Stimulated activated CD4-positive, alpha-beta T cell treated with anti-CD3 and anti-CD28 coated beads, TNF-alpha, amount 100 ng/mL, for 48 hours (primary cell): ENCODE measurements at places on chromosomes 1 and 21.

GRCh38 chr1:79726321-79726720, 719.8 kb upstream of the ADGRL4 start:
- no peak for DNase-seq

- DNase-seq = no peak
These were observed 183.9 kb upstream of the NFIA start for GRCh38 chr1:60898413-60898812.

DNA sequence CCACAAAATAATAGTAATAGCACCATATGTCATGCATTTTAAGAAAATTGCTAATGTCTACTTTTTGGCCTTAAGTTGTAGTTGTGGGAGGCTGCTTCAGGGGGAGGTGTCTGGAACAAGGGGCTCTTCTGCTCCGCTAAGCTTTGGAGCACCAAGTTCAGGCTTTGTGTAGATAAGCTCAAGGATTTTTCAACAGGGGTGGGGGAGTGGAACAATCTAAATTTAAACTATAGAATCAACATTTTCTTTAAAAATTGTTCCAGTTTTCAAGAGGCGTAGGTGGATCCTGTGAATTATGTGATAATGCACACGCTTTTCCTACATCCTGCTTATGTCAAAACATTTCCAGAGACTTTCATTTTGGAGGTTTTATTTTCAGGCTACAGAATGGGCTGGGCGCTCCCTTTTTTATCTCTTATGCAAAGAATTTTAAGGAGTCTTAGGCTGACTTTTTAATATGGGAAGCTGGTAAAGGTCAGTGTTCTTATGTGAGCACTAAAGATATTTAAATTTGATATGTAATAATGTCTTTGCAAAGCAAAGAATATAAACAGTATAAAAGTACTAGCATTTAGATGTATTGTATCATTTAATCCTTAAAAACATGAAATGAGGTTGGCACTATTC, 9.9 kb downstream of the ATP1A1 start:
- no peak for DNase-seq

DNA sequence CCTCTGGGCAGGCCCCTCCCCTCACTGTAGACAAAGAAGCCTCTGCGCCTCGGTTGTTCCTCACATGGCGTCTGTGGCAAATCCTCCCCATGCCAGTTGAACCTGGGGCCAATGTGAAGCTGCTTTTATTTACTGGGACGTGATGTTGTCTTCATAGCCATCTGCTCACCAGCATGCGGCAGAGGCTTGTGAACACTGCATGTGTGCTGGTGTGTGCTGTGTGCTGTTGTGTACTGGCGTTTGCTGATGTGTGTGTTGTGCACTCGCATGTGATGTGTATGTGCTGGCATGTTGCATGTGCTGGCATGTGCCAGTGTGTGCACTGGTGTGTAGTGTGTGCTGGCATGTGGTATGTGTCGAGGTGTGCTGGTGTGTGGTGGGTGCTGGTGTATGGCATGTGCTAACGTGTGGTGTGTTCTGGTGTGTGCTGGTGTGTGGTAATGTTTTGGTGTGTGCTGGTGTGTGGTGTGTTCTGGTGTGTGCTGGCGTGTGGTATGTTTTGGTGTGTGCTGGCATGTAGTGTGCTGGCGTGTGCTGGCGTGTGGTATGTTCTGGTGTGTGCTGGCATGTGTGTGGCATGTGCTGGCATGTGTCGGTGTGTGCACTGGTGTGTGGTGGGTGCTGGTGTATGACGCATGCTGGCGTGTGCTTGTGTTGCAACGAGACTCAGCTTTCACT, 37.2 kb upstream of the TRAPPC10 start:
- DNase-seq = no peak

GRCh38 chr1:174153085-174153824, 6.1 kb upstream of the RABGAP1L start:
- no peak for DNase-seq

DNA sequence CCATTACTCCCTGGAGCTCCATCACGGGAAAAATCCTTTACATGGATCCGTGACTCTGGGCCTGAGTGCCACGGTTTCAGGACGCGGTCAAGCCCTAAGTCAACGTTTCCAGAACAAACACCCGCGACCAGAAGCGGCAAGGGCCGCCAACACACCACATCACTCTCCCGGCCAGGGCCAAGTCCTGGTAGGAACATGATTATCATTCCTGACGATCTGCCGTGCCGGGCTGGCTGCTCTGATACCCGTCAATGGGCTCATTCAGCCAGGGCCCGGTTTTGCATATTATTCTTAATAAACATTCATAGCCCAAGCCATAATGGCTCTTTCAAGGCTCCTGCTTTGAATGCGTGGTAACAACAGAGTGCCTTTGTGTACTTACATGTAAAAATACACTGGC, 44.6 kb upstream of the SIM2 start:
- no peak for DNase-seq

DNA sequence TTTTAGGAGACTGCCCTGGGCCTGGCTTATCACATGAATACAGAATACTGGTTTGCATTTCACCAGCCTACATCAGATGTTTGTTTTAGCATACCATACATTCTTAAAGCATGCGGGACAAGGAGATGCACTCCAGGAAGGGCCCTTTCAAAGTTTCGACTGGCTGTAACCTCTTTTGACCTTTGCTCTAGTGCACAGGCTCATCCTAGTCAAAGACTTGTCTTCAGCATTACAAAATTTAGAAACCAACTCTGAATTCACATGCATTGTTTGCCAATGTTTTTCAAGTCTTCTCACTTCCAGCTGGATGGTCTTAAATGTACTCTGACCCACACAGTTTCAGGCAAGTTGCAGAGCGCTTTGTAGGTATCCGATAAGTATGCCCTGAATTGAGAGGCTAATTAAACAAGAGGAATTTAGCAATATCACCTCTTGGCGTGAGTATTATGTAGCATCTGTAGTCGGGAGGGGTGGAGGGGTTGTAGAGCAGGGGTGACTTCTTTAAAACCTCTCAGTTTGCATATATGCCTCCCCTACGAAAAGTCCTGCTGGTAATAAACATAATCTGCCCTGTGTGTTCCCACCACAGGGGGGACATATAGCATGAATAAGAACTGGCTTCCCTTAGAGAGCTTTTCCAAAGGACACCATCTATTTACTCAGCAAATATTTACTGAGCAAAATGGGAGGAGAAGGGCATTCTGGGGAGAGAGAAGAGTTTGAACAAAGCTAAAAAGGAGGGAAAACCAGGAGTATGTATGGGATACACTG, 24.4 kb upstream of the AHCYL1 start:
- no peak for DNase-seq

DNA sequence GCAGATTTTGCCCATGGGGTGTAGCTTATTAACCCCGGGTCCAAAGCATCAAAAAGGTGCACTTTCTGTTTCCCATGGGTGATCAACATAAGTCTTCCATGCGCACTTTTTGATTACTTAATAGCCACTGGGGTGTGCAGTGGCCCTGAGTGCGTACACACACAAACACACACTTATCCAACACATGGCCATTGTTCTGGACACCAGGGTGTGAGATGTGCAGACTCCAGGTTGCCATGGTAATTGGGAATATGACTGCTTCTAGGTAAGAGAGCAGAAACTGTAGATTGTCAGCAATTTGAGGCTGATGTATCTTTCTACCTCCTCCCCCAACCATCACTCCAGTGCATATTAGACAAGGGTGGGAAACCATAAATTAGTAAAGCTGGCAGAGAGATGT, 68.8 kb downstream of the MAB21L3 start:
- DNase-seq = no peak

GRCh38 chr1:224785040-224785328, 144.5 kb upstream of the DNAH14 start:
- no peak for DNase-seq

DNA sequence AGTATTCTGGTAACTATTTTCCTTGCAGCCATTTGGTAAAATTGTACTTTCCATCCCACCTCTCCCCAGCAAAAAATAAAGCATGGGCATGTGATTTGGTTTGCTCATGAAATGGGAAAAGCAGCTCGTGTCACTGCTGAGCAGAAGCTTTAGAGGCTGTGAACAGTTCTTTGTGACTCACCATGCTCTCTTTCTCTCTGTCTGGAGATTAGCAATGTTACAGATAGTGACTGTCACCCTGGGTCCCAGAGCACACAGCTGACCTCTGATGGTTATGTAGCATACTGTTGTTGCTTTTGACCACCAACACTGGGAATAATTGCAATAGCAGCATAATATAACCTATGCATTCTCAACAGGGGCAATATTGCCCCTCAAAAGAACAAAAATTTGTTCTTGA, 70.6 kb downstream of the RGS2 start:
- no peak for DNase-seq

- DNase-seq = no peak
These were observed 50.9 kb upstream of the WARS2 start for GRCh38 chr1:119191325-119191724.

- DNase-seq = no peak
These were observed 32.1 kb downstream of the CD247 start for GRCh38 chr1:167486090-167486824.

GRCh38 chr21:43908167-43908566, 43.1 kb downstream of the AGPAT3 start:
- no peak for DNase-seq

- DNase-seq = no peak
These were observed at the start of gene RAB7B for GRCh38 chr1:206002871-206003801. Gene RAB7B (minus strand): TSS chr1:206003395. CDS start chr1:205994135, 9,260 bp downstream.

- no peak for DNase-seq
These were observed 775 bp upstream of the PRPF38B start for GRCh38 chr1:108691128-108691941.

- no peak for DNase-seq
These were observed 20.1 kb downstream of the TFAP2E start for GRCh38 chr1:35592991-35593769.

DNA sequence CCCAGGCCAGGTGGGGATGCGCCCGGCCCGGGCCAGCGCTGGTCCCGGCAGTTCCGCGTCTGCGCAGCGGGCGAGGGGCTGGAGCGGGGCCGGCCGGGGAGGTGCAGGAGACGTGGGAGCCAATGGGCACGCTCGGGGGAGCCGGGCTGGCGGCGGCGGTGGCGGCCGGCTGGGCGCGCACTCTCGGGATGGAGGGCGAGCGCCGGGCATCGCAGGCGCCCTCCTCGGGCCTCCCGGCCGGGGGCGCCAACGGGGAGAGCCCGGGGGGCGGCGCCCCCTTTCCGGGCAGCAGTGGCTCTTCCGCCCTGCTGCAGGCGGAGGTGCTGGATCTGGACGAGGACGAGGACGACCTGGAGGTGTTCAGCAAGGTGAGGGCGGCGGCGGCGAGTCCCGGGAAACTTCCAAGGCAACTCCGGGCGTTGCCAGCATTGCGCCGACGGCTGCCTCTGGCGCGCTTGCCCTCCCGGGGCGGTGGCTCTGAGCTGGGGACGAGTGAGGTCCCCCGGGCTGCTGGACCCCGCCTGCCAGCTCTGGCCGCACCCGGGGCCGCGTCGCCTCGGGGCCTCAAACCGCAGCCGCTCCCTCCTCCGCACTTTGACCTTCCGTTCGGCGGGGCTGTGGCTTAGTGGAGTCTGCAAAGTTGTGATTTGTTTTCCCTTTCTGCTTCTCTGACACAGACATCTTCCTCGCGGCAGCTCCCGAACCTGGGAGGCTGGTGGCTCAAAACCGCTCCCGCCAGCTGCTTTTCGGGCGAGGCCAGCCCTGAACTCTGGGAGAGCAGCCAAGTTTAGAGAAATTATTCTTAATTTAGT, at the start of gene SNX7:
TSS of gene SNX7 (plus strand) at position 178 of the 812 bp plus-strand sequence. CDS start at position 189, 11 bp downstream.
- DNase-seq = no peak

- no peak for DNase-seq
These were observed 38.5 kb upstream of the ENAH start for GRCh38 chr1:225691377-225691776.

DNA sequence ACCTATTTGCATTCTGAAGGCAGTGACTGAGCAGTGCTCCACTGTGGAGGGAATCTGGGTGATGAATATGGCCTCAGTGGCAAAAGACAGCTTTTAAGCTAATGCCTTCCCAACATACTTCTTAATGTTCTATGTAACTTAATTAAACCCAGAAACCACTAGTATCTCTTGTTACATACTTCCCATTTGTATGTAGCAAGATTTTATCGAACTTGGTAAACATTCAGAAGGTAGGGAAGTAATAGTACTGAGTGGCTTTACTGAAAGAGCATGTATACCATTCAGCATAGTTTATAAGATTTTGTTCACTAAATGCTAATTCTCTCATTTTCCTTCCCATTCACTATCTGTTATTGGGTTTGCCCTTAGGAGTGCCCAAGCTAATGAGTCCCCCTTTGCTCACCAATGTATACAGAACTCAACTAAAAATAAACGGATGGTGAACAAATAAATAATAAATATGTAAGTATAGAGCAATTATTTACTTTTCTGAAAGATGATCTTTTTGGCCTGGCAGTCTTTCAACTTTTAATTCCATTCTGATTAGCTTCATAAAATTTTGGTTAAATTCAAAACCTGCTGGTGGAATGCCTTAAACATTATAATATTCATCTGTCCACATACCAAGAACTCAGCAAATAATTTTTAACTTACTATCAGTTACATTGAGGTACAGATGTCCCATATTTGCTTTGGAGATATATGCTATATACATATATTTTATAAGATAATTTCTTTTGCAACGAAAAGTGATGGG, 204.4 kb downstream of the APP start:
- DNase-seq = no peak

- no peak for DNase-seq
These were observed 120.1 kb upstream of the CAMK1G start for GRCh38 chr1:209463441-209463840.

DNA sequence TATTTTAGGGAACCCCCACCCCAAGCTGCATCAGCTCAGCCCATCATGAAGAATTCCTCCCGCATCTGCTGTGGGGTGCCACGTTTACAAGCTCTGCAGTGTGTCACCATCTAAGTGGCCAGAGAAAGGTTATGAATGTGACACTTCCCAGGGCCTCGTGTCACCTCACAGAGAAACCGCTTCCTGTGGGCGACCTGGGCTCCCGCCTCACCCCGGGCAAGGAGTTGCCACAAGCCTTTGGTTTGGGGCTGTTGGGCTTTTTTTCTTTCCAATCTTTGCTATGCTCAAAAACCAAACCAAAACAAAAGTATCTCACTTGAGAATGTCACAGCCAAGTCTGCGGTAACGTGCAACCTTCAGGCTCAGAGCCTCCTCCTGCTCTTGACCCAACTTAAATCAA, 82.1 kb upstream of the ARHGEF16 start:
- peak; percentile 3 for DNase-seq

DNA sequence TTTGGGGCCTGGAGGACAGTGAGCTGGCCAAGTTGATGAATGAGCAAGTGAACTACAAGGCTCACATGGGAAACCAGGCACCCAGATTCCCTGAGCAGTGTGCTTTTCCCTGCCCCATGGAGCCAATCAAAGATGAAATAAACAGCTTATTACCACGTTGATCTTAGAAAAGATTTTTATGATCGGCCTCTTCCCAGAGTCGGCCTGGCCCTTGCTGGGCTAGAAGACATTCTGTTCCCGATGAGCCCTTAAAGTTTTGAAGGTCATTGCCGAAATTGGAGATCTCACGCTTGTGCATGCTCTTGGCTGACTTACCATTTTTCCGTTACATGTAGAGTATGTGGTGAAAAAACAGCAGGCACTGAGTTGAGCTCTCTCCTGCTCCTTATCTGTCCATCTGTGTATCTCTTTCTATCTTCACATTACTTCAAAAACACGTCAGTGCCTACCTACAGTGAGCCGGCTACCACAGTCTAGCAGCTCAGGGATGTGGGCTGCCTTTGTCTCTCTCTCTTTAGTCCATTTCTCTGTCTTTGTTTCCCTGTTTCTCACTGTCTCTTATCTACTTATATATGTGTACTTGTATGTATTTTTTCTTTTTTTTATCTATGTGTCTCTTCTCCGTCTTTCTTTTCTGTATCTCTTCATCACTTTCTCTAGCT, 248.8 kb upstream of the USP24 start:
- no peak for DNase-seq

GRCh38 chr1:2355373-2356261, 35.7 kb downstream of the MORN1 start:
- no peak for DNase-seq

GRCh38 chr1:248837045-248837780, 811 bp upstream of the ZNF672 start:
- DNase-seq = no peak
